ENCODE measurements at places on chromosomes 1 and 21.

- DNase-seq: no peak
Measured at GRCh38 chr1:9539829-9540550, 725 bp downstream of the SLC25A33 start.

GRCh38 chr1:231761747-231762541 lies 135.4 kb downstream of the DISC1 start:
- DNase-seq: no peak

DNA sequence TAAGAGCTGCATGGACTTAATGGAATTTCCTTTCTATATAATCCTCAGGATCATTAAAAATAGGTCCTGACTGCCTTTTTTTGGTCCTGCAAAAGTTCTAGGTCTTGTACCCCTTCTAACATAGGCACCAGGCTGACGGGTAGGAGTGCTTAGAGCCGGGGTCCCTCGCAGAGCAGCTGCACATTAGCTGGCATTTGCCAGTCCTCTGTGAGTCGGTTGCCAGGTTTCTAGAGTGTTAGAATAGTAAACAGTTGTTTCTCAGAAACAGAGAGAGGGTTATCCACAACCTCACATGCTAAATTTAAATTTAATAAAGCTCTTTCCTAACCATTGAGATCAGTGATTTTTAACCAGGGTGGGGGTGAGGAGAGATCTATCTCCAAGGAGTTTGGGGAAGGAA lies 35.4 kb upstream of the HEATR1 start:
- DNase-seq: no peak

DNA sequence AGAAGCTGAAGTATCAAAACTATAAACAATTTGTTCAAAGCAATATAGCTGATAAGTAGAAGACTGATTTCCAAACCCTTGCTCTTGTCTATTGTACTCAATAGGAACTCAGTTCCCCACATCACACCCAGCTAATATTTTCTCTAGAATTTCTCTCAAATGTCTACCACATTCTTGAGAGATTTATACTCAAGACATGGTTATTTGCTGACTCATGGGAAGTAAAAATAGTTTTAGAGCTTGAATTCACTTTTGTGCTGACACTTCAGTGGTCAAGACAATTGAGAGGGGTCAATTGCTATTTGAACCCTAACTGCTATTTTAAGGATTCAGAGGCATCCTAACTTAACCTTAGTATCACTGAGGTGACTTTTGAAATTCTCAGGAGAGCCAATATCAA lies 99.0 kb downstream of the TNNI3K start:
- no peak for DNase-seq

GRCh38 chr1:175132436-175132835 lies 60.1 kb downstream of the KIAA0040 start:
- DNase-seq: no peak

DNA sequence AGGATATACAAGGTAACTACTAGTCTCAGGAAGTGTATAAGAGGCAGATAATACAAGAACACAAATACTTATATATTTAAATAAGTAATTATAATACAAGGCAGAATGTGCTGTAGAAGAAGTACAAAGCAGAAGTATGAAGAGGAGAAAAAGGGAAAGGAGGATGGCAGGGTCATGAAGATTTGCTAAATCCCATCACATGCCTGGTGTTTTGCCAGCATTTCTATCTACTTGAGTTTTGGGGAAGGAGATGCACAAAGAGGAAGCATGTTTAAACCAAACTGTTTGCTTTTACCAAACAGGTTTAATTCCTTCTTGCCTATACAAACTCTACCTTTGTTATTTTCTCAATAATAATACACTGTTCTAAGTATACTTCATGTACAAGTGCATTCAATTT lies 60.9 kb upstream of the PODN start:
- no peak for DNase-seq

DNA sequence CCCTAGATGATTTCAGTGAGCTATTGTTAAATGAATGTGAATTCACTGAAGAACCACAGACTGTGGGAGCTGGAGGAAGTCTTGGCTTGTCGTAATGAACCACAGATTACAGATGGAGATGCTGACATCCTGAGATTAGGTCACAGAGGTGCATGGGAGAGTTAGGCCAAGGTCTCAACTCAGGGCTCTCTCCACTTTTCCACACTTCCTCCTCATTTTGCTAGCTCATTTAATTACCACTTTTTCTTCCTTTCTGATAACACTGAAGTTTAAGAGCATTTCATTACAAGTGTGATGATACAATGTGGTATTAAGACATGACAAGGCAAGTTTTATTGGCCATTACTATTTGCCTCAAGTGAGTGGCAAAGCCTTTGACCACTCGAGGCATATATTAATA lies 30.8 kb downstream of the ST6GALNAC3 start:
- no peak for DNase-seq

GRCh38 chr1:175128523-175128922 lies 60.9 kb downstream of the TNN start:
- DNase-seq: no peak

DNA sequence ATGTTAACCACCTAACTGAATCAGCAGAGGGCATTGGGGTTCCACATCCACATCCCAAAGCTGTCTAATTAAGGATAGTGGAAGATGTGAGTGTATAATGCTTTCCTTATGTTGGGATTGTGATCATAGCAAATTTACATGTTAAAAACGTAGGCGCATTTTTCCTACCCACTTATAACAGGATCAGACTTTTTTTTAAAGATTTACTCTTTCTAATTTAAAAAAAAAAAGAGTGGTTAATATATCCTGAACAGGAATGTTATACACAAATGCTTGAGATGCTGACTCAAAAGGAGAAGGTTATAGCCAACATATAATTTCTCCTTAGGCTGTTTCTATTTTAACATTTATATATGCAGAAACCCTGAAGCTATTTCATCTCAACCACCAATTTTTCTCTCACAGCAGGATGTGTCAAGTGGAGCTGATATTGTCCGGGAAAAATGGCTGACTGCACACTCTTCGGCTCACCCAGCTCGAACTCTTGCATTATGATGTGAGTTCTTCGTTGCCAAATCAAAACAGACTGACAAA lies 40.3 kb downstream of the RGS5 start:
- no peak for DNase-seq

All from NCI-H1048 (cell line).